Activated naive CD4-positive, alpha-beta T cell (primary cell): ENCODE measurements at places on chromosomes 7 and 10.

DNA sequence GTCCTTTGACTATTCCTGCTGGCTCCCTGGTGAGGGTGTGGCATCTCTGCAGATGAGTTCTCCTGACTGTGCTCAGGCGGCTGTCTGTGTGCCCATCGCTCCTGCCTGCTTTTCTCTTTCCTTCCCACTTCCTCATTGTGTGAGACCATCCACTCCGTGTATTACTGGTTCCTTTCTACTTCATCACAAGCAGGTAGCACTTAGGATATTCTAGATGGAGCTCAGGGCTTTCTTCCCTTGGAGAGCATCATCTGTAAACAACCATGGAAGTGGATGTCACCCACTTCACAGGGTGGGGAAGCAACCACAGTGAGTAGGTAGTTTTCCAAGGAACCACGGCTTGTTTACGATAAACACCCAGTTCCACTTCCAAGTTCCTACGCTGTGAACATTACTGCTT, 15.7 kb downstream of the DNAJB6 start:
- DNase-seq: no peak

DNA sequence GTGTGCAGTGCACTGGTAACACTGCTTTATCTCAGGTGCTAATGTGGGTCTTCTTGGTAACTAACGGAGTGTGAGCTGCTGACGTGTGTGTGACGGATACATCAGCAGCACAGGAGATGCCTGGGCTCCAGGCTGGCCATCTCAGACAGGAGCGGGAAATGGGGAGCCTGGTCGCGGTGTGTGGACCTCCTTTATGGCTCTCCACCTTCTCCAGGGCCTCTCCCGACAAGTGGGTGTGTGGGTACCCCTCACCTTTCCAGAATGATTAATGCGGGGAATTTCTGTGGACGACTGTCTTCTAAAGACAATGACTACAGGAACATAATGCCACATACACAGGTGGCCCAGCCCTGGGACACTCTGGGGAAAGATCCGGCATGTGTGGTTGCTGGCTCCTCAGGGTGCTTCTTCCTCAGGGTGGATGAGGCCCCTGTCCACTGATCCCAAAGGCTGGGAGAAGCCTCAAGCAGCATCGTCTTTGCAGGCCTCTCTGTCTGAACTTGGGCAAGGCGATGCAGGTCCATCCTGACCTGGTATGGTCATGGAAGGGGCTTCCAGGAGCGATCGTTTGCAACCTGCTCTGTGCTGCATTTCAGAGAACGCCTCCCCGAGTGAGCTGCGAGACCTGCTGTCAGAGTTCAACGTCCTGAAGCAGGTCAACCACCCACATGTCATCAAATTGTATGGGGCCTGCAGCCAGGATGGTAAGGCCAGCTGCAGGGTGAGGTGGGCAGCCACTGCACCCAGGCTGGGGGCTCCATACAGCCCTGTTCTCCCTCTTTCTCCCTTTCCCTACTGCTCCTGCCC, 20.3 kb upstream of the CSGALNACT2 start:
- no peak for DNase-seq

DNA sequence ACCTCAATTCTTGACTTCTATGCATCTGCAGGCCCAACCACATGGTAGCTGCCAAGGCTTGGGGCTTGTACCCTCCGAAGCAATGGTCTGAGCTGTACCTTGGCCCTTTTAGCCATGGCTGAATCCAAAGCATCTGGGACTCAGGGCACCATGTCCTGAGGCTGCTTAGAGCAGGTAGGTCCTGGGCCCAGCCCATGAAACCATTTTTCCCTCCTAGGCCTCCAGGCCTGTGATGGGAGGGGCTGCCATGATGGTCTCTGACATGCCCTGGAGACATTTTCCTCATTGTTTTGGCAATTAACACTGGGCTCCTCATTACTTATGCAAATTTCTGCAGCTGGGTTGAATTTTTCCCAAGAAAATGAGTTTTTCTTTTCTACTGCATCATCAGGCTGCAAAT, 417.8 kb upstream of the LRRN3 start:
- no peak for DNase-seq

GRCh38 chr10:119028900-119029612, 458 bp upstream of the NANOS1 start:
- peak; percentile 38 for DNase-seq

DNA sequence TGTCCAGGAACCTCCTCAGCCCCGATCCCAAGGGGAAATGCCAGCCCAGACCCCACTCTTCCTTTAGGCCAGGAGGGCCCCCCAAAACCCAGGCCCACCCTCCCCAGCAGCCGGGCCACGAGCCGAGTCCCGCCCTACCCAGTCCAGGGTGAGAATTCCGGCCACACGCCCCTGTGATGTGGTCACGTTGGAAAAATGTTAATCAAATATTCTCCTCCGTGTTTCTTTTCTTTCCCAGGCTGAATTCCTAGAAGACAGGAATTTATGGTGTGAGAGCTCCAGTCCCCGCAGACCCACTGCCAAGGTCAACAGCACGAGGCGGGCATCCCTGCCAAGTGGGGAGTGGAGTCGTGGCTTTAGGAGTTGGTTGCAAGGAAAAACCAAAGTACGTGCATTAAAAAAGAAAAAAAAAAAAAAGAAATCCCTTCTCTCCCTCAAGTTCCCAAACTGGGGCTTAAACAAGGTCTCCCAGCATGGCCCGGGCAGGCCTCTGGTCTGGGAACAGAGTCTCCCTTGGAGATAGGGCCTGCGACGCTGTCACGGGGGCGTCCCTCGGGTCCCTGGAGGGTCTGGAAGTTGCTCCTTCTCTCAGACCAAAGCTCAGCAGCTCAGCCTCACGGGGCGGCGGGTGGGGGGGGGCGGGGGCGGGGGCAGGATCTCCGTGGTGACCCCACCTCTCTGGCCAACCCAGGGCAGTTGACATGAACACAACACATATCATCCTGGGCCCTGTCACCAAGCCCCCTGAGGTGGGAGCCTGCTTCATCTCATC, 28.1 kb upstream of the ELN start:
- DNase-seq: no peak

DNA sequence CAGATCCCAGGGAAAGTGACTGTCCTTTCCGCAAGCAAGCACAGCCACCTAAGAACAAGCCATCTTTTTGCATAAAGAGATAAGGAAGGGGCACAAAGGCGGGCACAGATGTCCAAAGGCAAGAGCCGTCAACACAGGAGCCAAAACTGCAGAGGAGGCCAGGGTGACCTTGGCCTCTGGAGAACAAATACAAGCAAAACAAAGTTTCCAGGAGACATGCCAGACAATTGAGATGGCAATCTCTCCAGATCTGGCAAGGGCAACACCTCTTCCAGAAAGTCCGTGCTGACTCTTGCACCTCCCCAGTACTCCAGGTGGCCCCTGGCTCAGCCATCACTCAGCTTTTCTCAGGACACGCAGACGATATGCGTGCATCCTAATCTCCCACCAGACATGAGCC, 58.2 kb downstream of the TEX36 start:
- DNase-seq: no peak

DNA sequence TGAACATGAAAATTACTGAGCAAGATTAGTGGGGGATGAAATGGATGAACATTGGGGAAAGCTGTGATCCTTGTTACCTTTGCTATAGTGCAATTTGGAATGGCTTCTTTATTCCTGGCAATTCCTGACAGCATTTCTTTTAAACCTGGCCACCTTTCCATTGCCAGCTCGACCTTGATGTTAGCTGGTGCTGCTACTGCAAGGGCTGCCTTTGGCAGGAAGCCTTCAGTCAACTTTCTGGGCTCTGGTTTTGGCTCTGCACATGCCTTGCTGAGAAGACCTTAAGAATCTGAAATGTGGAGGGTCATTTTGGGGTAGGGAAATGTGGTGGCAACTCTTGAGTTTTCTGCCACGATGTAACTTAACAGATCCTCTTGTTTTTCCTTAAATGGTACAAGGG, 64.7 kb downstream of the KAT6B start:
- DNase-seq: no peak

- DNase-seq: no peak
These were observed 33.6 kb upstream of the DNMBP start for GRCh38 chr10:100043344-100043743.

DNA sequence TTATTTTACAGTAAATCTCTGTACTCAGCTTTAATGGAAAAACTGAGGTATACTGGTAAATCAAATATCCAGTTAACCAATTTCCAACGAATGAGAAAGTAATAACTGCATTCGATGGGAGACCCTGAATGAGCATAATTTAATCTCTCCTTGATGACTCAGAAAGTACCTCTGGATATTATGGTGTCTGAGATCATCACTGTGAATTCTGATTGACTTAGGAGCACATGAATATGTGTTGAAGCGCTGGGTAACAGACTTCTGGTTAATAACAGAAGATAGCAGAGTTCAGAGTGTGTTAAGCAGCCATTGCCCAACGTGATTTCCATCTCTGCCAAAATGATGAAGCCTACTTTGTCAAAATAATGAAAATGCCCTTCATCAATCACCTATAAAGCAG, 116.6 kb downstream of the NRP1 start:
- DNase-seq: no peak

GRCh38 chr10:11293332-11293731, 275.7 kb downstream of the CELF2 start:
- DNase-seq: no peak

DNA sequence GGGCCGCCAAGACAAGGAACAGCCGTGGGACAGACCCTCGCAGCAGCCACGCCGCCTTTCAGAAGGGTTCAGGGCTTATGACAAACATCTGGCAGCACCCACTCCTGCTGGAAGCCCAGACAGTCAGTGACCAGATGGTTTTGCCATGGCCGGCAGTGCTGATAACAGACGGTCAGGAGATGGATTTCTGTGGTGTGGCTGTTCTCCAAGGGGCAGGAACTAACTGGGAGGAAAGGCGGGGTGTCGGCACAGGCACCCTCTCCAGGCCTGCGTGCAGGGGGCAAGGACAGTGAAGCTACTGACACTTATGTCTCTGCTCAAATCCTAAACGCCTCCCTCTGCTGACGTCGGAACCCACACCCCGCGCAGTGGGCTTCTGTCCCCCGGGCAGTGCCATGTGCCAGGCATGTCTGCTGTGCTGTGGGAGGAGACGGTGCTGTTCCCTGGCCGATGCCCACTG, 416.1 kb downstream of the DNAJB6 start:
- no peak for DNase-seq

DNA sequence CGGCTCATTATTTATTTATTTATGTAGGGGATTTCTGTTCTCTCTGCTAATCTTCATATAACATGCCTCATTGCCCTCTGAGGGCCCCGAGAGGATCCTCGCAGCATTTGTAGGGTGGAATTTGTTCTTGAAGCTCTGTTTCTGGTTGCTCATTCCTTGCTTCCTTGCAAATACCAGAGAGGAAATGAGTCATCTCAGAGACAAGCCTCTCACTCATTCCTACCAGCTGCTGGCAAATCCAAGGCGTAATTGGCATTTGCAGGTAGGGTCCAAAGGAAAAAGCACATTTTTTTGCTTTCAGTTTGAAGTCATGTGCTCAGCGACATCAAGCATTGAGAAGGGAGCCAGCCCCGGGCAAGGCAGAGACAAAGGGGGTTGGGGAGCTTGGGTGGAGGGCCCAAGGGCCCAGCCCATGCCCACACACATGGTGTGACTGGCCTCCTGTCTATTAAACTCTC, 501.6 kb downstream of the GALNT17 start:
- no peak for DNase-seq

DNA sequence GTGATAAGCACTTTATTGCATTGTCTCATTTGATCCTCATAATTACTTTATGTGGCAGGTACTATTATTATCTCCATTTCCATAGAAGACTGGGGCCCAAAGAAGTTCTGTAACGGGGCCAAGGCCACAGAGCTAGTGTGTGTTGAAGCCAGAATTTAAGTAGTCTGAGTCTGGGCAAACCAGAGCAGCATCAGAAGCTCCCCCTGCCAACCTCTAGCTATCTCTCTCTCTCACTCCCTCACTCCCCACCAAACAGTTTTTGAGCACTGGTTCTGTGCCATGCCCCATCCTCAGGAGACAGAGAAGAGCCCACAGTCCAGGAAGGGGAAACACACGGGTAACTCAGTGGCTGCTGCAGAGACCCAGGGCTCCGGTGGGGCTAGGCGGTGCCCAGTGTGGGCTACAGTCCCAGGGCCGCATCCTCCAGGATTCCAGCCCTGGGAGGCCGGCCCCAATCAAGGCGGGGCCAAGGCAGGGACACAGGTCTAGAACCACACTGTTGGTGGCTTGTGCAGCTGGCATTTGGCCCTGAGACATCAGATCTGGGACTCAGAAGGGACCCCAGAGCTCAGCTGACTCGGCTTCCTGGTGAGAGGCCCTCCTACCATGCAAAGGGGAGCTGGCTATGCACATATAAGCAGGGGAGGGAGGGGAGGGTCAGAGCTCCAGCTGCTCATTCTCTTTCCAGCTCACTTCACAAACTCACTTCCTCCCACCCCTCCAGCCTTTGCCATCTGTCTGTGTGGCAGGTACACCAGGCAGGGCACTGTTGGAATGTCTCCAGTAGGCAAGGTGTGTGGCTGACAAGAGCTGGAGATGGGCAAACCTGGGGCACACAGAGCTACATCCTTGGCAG, 34.4 kb downstream of the COL13A1 start:
- DNase-seq: no peak

DNA sequence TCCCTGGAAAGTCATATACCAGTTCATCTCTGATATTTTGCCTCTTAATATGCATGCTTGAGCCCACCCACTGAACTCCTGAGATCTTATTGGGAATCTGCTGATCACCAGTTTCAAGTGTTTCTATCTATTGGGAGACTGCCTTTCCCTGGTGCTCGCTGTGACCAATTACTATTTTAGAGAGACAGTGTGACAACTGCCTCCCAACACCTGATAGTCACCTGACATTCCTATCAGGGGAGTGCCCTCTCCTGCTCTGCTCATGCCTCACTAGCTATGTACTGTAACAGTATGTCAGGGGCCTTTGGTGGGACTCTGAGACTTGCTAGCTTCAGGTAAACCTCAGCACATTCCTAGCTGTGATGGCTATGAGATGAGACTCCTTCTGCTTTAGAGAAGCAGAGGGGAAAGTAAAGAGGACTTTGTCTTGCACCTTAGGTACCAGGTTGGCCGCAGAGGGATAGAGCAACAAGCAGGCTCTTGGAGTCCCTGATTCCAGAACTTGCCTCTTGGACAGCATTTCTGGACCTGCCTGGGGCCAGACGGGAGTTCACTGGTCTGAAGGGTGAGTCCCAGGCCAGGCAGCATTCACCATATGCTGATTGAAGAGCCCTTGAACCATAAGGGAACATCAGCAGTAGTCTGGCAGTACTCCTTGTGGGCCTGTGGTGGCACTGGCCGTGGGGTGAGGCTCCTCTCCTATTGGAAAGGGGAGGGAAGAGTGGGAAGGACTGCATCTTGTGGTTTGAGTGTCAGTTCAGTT, 34.4 kb upstream of the ARHGAP12 start:
- DNase-seq: no peak

GRCh38 chr7:128858380-128859231, 4.0 kb upstream of the ATP6V1F start:
- no peak for DNase-seq
